Activated T-helper 1 cell treated with anti-CD3 and anti-CD28 coated beads, Interleukin-12 subunit alpha, Interleukin-12 subunit beta, Interleukin-2, Interleukin-4 antibody, amounts not matched to agents 30 ng/mL and 10 ng/mL and 1 ng/mL, durations not matched to agents 14 hours and 24 hours and 36 hours (primary cell): ENCODE measurements at places on chromosomes 11 and 22. TPM values are rescaled to one million over a fixed set of nuclear protein-coding genes. Genes with fewer than 3 reads are reported as not detected.

DNA sequence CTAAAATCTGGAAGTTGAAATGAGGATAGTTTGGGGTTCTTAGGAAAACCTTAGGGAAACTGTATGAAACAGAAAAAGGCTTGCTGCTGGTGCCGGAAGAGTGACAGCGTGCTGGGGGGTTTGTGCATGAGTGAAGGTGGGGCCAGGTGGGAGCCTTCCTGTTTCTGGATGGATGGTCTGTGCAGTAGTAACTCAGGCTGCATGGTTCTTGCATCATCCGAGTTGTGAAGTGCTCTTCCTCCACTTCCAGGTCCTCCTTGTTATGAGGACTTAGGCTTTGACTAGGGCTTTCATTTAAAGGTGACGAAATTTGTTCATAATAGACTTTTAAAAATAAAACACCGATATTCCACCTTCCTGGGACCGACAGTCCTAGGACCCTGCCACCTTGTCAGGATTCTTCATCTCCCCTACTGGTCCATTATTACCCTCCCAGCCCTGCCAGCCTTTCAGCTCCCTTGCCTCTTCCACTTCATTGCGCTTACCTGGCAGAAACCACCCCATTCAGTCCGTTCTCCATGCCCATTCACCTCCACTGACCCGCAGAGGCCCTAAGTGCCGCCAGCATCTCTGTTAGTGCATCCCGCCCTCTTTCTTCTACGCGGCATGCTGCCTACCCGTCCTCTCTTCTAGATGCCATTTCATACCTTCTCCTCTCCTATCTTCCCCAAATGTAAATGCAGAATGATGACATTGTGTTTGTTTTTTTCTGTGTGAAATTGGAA is 47.3 kb downstream of the PPFIA1 start:
- peaks cover 3% of the 10 kb centered on the region for H3K36me3 ChIP-seq
- H3K4me3 ChIP-seq: no peak overlapping the region
- no peak for DNase-seq
- peaks cover 5% of the 10 kb centered on the region for H3K4me1 ChIP-seq
- H3K27me3 ChIP-seq: no peaks in the 10 kb centered on the region

GRCh38 chr11:134277183-134278001 is 1.2 kb downstream of the GLB1L3 start:
- peak overlapping the region; percentile 93 for H3K4me3 ChIP-seq
- H3K27ac ChIP-seq: peak overlapping the region; percentile 88
- peaks cover 13% of the 10 kb centered on the region for H3K36me3 ChIP-seq
- peaks cover 47% of the 10 kb centered on the region for H3K4me1 ChIP-seq

- no peaks in the 10 kb centered on the region for H3K36me3 ChIP-seq
- no peak for DNase-seq
- H3K4me3 ChIP-seq: no peak overlapping the region
- H3K4me1 ChIP-seq: no peaks in the 10 kb centered on the region
Observed at GRCh38 chr11:70643642-70644041, 245.3 kb downstream of the CTTN start.

Gene CARD18
- total RNA-seq: not detected in 2 replicates

GRCh38 chr11:13114566-13115379 is 105.7 kb downstream of the RASSF10 start:
- no peak for DNase-seq
- H3K36me3 ChIP-seq: no peaks in the 10 kb centered on the region
- no peak overlapping the region for H3K27ac ChIP-seq
- peaks cover 2% of the 10 kb centered on the region for H3K27me3 ChIP-seq
- H3K4me1 ChIP-seq: peaks cover 8% of the 10 kb centered on the region

Gene OR4D5
- not detected in 2 replicates for total RNA-seq

- DNase-seq: no peak
- H3K4me3 ChIP-seq: no peak overlapping the region
- H3K27ac ChIP-seq: no peak overlapping the region
- no peaks in the 10 kb centered on the region for H3K36me3 ChIP-seq
- no peaks in the 10 kb centered on the region for H3K4me1 ChIP-seq
Observed at GRCh38 chr11:87892291-87892690, 283.0 kb downstream of the RAB38 start.
